ENCODE measurements at places on chromosomes 2 and 18.

DNA sequence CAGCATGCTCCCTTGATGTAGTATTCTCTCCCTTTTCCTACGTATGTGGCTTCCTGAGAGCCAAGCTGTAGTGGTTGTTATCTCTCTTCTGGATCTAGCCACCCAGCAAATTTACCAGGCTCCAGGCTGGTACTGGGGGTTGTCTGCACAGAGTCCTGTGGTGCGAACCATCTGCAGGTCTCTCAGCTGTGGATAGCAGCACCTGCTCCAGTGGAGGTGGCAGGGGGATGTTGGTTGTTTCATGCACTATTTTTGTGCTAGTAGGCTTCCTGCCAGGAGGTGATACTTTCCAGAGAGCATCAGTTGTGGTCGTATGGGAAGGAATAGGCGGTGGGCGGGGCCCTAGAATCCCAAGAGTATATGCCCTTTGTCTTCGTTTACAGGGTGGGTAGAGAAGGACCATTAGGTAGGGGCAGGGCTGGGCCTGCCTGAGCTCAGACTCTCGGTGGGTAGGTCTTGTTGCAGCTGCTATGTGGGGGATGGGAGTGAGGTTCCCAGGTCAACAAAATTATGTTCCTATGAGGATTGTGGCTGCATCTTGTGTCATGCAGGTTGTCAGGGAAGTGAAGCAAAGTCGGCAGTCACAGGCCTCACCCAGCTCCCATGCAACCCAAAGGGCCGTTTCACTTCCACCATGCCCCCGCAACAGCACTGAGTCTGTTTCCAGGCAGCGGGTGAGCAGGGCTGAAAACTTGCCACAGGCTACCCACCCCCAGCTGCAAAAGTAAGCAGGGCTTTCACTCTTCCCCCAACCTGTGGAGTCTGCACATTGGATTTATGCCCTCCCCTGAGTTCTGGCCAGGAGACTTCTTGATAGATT lies 1139.5 kb downstream of the BCL11A start:
- no peak for DNase-seq

- no peak for DNase-seq
These were observed 45.5 kb downstream of the EPAS1 start for GRCh38 chr2:46342566-46343315.

DNA sequence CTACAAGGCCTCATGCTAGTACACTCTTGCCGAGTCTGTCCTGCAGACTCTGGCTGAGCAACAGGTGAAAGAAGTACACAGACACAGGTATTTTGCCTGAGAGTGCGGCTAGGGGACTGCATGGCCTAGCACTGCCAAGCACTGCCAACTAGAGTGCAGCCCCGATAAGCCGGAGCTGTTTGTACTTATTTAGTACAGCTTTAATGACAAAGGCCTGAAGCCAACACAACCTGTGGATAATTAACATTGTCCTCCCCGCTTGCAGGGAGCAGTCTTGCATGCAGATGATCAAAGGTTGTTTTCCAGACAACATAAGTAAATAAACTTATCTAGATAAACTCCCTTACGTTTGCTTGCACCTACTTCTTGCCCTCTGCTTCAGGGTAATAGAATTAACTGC lies 63.7 kb upstream of the MMADHC start:
- DNase-seq = no peak

DNA sequence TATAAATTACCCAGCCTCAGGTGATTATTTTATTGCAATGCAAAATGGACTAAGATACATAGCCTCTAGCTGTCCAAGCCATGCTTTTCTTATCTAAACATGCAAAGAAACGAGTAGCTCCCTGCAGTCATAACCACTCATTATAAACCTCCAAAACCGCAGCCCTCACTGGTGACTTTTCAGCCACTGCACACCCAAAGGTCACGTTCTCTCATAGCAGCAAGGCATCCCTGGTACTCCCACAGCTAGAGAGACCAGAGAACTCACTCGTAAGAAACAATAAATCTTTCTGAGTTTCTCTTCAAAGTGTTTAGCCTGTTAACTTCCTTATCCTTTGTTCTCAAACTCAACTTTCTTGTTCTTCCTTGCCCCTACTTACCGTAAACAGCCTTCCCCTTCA lies 28.5 kb upstream of the RALBP1 start:
- DNase-seq = no peak

DNA sequence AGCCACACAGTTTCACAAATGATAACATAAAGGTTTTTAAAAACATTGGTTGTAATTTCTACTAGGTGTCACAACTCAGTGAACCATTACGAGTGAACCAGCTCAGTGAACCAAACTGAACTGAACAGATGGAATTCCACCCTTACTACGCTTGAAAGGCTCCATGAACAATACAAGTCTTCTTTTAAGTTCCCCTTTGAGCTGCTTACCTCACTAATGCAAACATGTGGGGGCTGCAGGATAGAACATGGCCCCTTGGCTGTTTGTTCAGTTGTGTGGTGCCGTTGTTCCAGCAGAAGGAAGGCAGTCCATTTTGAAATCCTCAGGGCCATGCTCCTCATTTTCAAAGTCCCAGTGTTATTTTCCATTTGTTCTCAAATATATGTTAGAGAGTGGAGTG lies 30.7 kb upstream of the KLHL14 start:
- no peak for DNase-seq

DNA sequence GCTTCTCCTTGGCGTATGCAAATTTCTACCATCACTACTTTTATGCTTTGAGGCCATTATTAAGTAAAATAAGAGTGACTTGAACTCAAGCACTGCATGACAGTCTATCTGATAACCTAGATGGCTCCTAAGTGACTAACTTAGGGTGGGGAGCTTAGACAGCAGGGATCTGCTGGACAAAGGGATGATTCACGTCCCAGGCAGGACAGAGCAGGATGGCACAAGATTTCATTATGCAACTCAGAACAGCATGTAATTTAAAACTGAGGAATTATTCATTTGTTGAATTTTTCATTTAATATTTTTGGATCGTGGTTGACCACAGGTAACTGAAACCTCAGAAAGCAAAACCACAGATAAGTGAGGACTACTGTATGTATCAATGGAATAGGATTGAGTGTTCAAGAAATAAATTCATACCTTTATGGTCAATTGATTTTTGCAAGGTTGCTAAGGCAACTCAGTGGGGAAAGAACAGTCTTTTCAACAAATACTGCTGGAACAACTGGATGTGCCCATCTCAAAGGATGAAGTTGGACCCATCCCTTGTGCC lies 115.3 kb downstream of the MBD2 start:
- no peak for DNase-seq

- no peak for DNase-seq
These were observed 163.6 kb upstream of the SLC39A10 start for GRCh38 chr2:195493416-195493815.

GRCh38 chr2:208359632-208359986 lies 47.0 kb upstream of the PTH2R start:
- no peak for DNase-seq

GRCh38 chr2:166499281-166499680 lies 5.2 kb upstream of the SCN7A start:
- DNase-seq = no peak

- no peak for DNase-seq
These were observed 69.5 kb upstream of the CHRNA1 start for GRCh38 chr2:174833737-174834136.

GRCh38 chr2:128365217-128365905 lies 46.7 kb upstream of the HS6ST1 start:
- DNase-seq = no peak

DNA sequence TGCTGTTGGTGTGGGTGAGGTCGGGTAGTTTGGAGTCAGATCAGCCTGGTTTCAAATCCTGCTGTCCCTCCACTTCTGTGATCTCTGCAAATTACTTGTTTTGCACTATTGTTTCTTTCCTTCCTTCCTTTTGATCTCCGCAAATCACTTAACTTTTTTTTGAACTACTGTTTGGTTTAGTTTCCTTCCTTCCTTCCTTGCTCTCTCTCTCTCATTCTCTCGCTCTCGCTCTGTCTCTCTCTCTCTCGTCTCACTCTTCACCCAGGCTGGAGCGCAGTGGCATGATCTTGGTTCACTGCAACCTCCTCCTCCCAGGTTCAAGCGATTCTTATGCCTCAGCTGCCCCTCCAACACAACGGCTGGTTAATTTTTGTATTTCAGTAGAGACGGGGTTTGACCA lies 141.6 kb upstream of the ITGA6 start:
- no peak for DNase-seq

GRCh38 chr2:228417526-228417925 lies 236.0 kb upstream of the SPHKAP start:
- DNase-seq = no peak

- peak; percentile 38 for DNase-seq
These were observed 246.0 kb downstream of the LDLRAD4 start for GRCh38 chr18:13464432-13465123.

DNA sequence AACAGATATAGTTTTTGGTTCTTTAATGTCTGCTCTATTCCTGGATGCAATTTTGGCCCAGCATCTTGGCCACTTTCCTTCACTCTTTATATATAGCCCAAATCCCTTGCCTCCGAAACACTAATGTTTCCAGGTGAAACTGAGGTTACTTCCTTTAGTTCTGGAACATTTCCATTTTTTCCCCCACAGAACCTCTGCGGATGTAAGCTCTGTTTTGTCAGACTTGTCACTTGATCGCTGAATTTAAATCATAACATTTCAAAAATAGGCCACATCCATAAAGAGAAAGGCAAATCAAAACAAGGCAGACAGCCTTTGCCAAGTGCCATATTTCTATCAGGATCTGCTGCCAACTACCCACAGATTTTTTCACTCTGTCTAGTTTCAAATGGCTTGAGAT lies 115.1 kb downstream of the ANKRD44 start:
- no peak for DNase-seq

DNA sequence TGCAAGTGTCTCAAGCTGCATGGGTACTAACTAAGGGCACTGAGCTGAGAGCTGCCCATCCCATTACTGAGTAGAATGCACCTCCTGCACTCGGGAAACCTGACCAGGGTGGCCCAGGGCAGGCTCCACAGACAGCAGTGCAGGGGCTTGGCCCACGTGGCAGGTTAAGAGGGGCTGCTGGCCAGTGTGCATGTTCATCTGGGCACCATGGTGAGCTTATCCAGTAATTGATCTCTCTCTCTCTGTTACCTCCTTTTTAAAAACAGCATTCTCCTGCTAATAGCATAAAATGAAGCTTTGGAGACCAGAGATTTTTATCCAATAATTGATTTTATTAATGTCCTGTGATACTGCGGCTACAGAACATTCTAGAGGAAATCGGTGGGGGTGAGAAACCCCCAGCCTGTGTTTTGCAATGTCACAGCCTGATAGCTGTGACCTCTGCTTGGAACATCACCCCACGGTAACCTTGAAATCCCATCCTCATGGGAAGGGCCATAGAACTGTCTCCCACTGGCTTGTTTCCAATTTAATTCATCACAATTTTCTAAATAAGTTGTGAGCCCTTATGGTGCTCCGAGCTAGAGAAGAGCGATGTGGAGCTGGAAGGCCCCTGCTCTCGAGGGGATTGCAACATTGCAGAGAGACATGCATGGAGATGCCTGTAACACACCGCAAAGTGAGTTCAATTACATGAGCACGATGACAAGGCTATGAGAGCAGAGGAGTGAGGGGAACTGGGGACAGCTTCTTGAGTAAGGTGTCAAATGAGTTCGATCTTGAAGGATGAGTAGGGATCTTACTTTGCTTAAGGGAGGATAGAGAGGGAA lies 143.8 kb downstream of the GALNT14 start:
- DNase-seq = no peak

DNA sequence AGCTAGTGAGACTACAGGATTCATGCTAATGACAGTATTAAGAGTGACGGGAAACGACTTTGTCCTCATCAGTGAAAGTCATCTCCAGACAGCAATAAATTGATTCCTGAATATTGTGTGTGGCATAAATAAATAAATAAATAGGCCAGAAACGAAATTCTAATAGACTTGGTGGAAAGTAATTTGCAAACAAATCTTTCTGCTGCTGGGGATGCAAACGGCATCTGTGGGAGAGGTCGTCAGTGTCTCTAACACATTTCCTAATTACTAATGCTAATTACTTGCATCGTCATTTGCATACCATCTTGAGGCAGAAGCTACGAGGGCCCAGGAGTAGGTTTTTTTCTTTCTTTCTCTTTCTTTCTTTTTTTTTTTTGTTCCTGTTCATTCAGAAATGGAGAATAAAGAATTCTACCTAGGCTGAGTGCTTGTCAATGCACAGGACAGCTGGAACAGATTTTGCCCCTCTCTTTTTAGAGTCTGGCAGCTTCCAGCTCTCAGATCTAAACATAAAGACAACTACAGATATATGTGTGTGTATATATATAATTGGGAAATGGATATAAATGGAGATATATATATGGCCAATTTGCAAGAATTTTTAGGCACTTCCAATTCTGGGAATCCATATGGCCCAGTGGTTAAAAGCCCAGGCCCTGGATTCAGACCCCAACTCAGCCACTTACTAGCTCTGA lies 75.1 kb downstream of the SPP2 start:
- no peak for DNase-seq

Data from stimulated activated CD8-positive, alpha-beta memory T cell treated with anti-CD3 and anti-CD28 coated beads, Interleukin-4, amount 100 ng/mL, for 1 hour (primary cell).